ENCODE measurements at places on chromosomes 3 and 15.

DNA sequence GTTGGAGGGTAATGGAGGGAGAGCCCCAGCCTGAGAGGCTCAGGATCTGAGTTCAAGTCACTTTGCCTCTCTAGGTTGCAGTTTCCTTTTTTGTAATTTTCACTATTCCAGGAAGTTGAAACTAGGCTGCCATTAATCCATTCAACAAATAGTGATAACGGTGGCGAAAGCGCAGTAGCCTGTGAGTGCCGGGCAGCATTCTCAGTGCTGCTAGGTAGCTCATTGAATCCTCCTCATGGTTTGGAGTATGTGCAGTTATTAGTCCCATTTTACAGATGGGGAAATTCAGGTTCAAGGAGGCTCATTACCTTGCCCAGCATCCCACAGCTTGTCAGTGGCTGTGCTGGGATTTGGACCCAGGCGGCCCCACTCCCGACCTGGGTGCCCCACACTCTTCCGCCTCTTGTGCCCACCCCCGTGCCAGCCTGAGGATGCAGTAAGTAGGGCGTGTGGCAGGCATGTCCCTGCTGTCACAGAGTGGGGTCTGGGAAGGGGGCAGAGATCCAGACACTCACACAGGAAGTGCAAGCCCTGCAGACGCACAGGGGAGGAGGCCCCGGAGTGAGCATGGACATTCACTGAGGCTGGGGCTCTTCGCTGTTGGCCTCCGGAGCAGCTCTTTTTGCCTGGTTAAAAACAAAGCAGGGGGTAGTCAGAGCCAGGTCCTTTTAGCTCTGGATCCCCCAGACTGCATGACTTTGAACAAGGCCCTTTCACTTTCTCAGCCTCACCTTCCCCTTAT is 58.8 kb downstream of the SLC6A6 start:
- no peak for DNase-seq

GRCh38 chr3:73401059-73401458 is 223.7 kb downstream of the PDZRN3 start:
- DNase-seq: no peak

GRCh38 chr3:100045696-100046095 is 68.6 kb downstream of the FILIP1L start:
- no peak for DNase-seq

DNA sequence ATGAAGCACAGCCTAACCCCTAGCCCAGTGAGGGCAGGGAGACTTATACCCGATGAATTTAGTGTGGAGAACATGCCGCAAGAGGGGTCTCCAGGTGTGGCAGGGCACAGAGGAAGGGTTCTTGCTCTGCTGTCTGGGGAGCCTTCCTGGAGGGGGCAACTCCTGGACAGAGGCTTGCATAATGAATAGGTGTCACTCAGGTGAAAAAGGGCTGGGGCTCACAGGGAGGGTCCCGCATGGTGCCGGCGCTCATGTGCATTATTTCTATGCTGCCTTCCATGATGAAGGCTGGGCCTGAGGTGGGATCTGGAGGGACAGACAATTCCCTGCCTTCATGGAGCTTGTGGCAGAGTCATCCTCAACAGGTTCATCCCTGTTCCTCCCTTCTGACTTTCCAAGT is 51.5 kb downstream of the ITGA11 start:
- no peak for DNase-seq

- DNase-seq: no peak
These were observed 42.9 kb downstream of the IGSF11 start for GRCh38 chr3:118991775-118992174.

DNA sequence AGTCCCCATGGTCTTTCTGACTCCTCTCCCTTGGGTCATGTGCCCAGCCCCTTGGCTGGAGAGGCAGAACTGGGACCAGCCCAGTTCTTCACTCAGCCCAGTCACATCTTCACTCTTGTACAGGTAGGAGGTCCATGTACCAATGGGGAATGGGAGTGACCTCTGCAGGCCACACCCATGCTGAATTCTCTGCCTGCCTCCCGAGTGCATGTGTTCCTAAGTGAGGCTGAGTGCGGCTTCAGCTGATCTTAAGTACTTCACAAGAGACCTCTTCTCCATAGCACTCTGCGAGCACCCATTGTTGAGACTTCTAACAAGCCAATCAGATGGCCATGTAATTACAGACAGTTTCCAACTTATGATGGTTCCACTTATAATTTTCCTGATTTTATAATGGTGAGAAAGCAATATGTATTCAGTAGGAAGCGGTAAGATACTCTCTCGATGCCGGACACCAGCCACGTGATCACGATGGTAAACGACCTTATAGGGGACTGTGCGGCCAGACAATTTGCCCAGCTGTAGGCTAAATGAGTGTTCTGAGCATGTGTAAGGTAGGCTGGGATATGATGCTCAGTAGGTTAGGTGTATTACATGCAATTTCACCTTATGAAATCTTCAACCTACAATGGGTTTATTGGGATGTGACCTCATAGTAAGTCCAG is 112.1 kb downstream of the KLF13 start:
- no peak for DNase-seq

DNA sequence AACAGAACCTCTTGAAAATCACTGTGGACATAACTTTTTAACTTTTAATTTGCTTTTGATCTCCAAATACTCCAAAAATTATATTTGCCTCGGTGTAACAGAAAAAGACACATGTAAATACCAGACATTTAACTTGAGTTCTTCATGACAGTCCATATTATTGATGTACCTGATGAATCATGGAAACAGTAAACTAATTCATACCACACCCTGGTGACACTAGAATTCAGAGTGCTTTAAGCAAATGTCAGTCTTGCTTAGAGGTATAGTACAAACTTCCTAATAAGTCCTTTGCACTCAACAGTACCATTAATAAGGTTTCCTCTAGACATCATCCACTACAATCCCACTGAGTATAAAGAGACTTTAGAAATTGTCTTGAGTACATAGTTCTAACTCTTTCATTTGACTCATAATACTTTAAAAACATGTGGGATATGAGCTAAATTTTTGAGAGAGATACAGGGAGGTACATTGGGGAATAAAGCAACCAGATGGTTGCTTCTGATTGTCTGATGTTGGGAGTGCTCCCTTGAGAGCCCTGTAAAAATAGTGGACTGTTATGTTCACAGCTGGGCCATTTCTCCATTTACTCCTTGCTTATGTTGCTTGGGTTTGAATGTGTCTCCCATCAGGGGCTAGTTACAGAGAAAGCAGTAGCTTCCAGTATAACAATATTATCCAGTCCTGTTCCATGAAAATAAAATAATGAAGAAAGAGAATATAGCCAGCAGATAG is 175.7 kb downstream of the ALCAM start:
- no peak for DNase-seq

- no peak for DNase-seq
These were observed 71.5 kb downstream of the CERS3 start for GRCh38 chr15:100457201-100457600.

- no peak for DNase-seq
These were observed 37.7 kb downstream of the SLC6A6 start for GRCh38 chr3:14440168-14440518.

- DNase-seq: no peak
These were observed 578.1 kb upstream of the NECTIN3 start for GRCh38 chr3:110493438-110494092.

DNA sequence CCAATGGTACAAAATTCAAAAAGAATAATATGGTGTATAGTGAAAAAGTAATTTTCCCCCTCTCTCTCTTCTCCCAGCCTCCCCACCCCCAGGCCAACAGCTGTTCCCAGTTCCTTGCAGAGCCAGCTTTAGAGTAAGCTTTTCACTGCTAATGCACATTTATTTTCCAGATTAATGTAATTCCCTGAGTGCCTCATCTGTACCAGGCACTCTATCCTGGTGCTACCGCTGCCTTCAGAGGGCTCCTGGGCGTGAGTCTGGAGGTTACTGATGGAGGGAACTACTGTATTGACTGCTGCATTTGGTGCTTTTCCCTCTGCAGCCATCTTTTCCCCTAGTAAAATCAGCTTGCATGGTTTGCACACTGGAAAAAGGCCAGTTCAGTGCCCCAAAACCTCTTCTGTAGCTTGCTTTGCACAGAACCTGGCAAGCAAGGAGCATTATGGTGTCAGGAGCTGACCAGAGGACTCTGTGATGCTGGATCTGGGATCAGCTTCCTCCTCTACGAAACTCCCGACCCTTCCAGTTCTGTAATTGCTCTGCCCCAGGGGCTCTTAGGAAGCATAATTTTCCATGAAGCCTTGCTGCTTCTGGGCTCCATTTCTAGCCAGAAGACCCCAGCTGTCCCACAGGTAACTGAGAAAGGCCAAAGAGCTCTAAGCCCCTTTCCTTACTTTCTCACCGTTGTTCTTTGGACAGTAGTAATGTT is 8.5 kb upstream of the USP3 start:
- DNase-seq: no peak

DNA sequence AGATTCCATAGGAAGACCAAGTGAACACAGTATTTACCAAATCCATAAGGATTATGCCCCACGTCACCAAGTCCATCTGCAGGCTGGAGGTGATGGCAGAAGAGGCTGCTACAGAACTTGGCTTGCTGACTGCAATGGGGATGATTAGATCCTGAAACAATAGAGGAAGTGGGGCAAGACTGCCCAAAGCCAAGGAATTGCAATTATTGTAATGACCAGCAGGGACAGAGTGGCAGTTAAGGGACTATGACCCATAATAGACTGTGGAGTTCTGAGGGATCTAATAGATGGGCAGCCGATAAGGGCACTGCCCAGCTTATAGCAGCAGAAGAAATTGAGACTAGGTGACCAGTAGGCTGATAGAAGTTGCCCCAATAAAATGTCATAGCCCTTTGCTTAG is 108.4 kb downstream of the MINAR1 start:
- DNase-seq: peak; percentile 5

GRCh38 chr3:59235634-59236012 is 185.8 kb upstream of the CFAP20DC start:
- no peak for DNase-seq
